ENCODE measurements at places on chromosomes 11 and 22.

DNA sequence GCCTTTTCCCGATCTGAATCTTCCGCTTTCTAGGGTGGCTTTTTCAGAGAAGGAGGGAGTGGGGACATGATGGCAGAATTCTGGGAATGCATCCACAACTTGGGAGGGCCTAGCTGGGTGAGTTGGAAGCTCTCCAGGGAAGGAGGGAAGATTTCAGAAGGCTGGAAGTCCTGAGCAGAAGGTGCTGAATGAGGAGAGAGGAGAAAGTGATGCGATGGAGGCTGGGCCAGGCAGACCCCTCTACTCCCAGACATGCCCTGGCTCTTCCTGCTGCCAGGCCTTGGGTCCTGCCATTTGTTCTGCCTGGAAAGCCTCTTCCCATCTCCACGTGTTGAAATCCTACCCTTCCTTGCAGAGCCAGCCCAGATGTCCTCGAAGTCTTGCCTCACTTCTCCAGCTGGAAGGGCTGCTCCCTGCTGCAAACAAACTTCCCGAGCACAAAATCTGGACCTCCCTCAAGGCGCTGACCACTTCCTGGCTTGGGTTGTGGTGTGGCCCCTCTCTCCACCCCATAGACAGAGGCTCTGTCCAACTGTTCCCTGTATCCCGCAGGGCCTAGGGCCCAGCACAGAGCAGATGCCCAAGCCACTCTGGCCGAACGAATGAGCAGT is 16.8 kb downstream of the LRRC32 start:
- no peak for DNase-seq

DNA sequence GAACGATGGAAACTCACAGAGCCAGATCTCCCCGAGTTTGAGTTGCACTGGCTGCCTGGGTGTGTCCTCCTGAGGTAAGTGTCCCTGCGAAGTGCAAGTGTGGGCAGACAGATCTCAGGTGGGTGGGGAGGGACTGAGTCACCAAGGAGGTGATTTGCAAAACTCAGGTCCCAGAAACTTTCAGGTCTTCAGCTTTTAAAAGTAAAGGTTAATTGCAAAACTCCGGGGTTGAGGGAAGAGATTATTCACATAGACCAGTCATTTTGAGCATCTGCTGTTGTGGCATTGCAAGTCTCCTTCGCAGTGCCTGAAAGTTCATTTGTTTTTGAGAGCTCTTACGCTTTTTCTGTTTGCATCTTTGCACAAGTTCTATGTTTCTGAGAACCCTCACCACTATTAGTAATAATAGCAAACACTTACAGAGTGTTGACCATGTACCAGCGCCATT is 7.1 kb downstream of the CD44 start:
- no peak for DNase-seq

- DNase-seq, result no peak
Observed at GRCh38 chr11:2533587-2534133, 88.9 kb downstream of the KCNQ1 start.

DNA sequence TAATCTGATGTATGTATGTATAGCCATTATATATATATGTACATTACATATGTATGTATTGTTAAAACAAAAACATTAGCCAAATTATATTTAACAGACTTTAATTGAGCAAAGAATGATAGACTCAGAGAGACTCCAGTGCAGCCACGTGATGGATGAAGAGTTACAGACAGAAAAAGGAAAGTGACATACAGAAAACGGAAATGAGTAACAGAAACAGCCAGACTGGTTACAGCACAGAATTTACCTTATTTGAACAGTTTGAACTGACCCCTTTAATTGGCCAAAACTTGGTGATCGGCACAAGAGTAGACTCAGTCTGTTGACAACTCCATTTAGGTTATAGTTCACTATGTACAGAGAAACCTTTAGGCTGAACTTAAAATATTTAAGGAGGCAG is 35.0 kb downstream of the CHORDC1 start:
- DNase-seq, result no peak

GRCh38 chr11:97990162-97990920 is 1030.4 kb upstream of the CNTN5 start:
- no peak for DNase-seq

- no peak for DNase-seq
Observed at GRCh38 chr11:8239536-8240228, 24.0 kb downstream of the LMO1 start.

GRCh38 chr22:49699928-49700498 is 127.7 kb downstream of the BRD1 start:
- DNase-seq, result no peak

DNA sequence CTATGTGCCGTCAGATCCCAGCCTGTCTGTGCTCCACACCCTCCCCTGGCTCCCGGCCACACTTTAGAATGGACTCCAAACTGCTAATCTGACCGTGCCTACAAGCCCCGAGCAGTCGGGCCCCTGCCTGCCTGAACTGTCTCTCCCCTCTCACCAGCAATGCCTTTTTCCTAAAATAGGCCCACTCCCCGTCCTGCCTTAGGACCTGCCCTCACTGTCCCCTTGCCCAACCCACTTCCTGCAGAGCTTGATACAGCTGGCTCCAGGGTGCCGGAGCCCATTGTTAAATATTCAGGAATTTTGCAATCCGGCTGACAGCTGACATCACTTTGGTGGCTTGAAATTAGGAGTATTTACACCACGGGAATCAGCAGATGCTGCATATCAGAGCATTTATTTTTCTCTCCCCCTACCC is 21.4 kb downstream of the MN1 start:
- no peak for DNase-seq

DNA sequence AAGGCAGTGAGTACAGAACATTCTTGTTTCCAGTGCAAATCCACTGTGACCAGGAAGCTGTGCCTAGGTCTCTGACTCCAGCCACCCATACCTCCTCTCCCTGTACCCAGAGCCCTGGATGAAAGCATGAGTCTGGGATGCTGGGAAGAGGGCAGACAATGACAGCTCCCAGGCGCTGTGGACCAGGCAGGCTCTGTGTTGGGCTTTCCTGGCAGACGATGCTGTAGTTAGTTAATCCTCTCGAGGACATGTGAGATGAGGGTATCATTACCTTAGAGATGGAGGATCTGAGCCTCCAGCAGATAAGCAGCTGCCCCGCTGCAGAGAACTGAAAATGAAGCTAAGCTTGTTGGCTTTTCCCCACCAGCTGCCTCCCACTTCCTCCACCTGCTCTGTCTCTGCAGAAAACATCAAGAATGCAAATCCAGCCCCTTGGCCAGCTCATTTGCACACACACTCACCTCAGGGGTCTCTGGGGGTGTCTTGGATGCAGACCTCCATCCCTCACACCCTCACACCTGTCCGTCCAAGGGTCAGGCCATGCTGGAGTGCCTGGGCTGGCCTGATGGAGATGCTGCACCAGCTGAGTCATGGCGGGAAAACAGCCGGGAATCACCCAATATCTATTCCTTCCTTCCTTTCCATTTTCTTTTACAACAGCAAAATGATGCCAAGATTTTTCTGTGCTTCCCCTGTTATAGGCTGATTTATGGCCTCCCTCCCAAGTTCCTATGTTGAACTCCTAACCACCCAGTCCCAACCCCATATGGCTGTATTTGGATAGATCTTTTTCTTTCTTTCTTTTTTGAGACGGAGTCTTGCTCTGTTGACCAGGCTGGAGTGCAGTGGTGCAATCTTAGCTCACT is 94.9 kb upstream of the SEPTIN5 start:
- DNase-seq, result no peak

GRCh38 chr11:17014833-17015626 is 816 bp upstream of the PLEKHA7 start:
- peak; percentile 76 for DNase-seq

DNA sequence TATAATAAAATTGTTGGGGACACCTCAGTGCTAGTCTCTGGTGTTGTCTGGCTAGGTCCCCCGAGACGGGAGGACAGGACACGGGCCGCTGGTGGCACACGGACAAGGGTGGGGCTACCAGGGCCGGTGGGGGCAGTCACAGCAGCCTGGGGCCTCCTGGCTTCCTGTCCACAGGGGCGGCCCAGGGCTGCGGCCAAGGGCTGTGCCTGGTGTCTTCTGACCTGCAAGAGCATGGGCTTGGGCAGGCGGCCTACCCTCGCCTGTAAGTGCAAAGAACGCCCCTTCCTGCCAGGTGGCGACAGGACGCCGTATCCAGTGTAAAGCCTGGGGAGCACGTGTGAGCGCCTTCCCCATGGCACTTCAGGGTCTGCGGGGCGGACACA is 3.6 kb downstream of the LRFN4 start:
- no peak for DNase-seq

GRCh38 chr22:36892292-36892691 is 21.1 kb upstream of the CSF2RB start:
- DNase-seq, result no peak

- no peak for DNase-seq
Observed at GRCh38 chr22:48090332-48090672, 1327.9 kb downstream of the TBC1D22A start.

All from NCI-H69 (cell line).